A549 (cell line): ENCODE measurements at places on chromosomes 1 and 21.

DNA sequence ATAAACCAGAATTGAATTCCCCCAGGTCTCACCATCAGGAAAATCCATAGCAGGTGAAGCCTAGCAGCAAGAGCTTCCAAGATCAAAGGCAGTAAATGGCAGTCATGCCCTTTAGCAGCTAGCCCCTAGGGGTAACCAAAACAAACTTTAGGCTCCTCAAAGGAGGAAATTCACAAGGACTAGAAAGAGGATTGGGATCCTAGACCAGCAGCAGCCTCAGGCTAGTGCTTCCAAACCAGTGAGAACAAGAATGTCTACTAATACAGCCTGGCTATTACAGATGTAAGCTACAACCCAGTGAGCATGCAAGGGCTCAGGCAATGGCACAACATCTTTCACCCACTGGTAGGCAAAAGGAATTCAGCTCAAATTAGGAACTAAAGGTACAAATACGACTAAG, 11.1 kb upstream of the RIMKLA start:
- DNase-seq: no peak

DNA sequence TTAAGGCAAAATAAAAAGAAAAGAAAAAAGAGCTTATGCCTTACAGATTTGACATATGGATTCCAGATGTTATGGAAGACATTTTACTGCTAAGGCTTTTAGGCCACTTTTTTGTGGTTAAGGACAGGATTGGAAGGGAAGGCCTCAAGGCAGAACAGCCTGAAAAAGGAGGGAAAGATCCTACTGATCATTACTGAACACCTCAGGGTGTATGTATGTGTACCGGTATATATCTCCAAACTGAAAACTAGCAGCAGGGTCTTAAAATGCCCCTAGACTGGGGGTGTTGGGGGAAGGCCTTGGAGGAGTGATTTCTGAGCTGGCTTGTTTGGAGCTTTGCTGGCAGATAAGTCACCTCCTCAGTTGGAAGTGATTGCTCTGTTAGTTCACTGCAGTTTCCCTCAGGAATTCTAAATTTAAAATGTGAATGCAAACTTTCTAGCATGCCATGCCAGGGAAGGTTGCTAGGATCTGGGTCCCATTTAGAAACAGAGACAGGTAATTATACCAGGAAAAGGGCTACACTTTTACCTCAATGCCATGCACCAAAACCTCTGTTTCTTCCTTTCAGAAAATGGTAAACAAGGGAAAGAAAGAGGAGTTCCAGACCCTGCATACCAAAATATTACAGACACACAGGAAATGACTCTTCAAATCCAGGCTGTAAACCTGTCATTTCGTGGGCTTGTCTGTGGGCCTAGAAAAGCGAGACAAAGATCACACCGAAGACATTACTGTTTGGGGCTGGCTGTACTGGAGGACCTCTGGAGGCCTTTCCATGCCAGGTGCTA, 15.0 kb downstream of the C1orf52 start:
- DNase-seq: no peak

DNA sequence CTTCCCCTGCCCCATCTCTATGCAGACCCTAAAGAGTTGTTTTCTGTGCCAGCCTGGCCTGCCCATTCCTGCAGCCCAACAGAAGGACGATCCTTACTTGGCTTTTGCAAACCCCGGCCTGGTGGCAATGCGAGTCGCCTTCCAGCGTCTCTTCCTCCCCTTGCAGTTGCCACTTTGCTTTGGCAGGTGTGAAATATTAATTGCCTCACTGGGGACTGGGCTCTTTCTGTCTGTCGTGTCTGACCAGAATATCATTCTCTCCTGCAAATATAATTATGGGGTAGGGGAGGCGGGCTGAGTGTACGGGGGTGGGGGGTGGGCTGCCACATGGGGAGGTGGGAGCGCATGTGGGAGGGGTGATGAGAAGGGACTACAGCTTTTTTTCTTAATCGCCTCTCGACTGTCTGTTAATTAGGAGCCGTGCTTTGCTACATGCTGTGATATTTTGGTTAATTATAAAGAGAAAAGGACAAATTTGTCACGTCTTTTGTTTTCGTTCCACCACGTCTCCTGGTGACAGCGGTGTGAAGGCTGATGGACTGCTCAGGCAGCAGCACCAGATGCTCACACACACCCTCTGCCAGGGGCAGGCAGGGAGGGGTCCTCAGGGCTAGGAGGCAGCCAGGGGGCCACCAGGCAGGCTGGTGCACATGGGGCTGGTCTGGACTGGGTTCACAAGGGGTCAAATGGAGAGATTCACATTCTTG, 80.1 kb upstream of the CD34 start:
- no peak for DNase-seq

- peak; percentile 49 for DNase-seq
Measured at GRCh38 chr1:92924501-92924900, 36.8 kb downstream of the DIPK1A start.

DNA sequence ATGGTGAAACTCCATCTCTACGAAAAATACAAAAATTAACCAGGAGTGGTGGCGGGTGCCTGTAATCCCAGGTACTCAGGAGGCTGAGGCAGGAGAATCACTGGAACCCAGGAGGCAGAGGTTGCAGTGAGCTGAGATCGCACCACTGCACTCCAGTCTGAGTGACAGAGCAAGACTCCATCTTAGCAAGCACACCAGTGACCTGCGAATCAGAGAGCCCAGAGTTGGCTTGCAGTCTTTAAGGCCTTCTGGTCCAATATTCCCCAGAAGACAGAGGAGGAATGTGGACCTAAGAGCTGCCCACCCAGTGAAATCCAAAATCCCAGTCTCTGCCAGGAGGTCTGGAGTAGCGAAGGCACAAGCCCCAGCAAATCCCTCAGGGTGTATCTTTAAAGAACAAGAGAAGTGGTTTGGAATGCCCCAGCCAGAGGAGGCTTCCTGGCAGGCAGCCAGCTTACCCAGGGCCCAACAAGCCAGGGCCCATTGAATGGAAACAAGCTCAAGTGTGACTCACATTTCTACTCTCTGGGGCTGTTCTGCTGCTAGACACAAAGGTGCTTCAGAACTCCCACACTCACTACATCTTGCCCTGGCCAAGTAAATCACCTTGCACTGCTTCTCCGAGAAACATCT, 23.9 kb downstream of the GPR161 start:
- DNase-seq: no peak

DNA sequence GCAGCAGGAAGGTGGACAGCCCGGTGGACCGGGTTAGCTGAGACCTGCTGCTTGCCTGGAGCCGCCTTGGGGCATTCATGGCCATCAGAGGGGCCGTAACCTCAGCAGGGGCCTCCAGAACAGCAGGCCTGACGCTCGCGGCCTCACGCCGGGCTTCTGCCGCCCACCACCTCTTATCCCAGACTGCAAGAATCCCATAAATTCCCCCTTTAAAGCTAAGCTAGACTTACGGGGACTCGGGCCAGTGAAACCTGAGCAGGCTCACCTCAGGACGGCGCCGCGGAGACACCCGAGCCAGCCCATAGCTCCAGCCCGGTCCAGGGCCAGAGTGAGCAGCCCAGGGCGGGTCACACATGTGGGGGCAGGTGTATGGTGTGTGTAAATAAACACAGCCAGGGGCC, 132.3 kb downstream of the GLIS1 start:
- no peak for DNase-seq

DNA sequence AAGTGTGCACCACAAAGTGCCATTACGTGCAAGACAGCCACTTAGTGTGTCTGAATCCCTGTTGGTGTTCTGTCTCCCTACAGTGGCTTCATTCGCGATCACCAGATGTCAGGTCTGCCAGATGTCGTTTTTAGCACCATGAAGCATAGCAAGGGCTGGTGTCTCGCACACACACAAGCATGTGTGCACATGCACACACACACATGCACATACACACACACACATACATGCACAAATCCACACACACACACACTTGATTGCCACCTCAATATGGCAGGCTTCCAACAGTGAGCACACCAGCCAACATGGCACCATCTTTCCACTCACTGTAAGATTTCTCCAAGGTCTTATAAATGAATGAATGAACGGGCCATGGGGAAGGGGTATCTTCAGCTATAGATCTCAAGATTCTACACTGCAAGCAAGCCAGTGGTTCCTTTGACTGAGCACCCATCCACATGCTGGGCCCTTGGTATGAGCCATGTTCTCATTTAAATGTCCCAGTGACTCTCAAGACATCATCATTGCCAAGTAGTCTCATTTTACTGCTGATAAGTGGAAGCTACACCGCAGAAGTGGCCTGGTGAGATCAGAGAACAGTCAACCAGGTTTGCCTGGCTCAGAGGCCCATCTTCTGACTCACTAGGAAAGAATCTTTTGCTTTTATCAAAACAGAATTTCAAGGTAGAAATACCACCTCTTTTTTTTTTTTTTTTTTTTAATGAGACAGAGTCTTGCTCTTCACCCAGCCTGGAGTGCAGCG, 84.9 kb downstream of the SIM2 start:
- DNase-seq: peak; percentile 22

DNA sequence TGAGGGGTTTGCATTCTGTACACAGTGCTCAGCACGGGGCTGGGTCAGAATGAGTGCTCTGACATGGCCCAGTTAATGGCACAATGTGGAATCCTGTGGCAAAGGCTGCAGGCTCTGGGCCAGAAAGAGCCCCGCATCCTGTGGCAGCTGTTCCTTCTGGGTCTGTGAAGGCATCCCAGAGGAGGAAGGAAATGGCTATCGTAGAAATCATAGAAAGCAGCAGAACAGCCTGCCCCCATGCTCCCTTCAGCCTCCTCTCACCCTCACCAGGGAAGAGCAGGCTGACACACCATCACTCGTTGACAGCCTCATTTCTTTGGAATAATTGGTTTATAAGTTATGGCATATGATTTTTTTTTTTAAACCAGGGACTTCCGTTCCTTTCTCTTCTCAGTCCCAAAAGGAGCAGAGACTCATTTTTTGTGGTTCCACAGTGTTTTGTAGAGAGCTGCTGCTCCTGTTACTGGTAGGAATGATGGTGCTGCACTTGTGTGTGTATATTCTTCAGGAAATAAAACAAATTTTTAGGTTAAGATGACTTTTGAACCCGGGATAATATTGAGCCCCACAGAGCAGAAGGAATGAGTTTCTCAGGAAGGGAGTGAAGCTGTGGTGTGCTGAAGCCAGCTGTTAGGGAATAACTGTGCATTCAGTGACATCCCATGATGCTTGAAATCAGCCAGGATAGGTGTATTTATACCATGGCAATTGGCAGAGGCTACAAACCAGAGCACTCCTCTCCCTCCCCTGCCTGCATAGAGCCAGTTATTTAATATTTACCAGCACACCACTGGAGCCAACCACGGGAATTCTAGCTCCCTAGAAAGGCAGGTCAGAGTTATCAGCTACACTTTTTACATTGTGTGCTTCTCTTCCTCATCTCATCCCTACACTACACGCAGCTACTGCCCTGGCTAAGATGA, 32.0 kb downstream of the PLXNA2 start:
- no peak for DNase-seq

GRCh38 chr1:167106119-167106461, 12.2 kb downstream of the STYXL2 start:
- no peak for DNase-seq

GRCh38 chr1:19427087-19427781, 58.1 kb downstream of the CAPZB start:
- no peak for DNase-seq

GRCh38 chr21:36841866-36842265, 124.6 kb downstream of the HLCS start:
- DNase-seq: no peak

DNA sequence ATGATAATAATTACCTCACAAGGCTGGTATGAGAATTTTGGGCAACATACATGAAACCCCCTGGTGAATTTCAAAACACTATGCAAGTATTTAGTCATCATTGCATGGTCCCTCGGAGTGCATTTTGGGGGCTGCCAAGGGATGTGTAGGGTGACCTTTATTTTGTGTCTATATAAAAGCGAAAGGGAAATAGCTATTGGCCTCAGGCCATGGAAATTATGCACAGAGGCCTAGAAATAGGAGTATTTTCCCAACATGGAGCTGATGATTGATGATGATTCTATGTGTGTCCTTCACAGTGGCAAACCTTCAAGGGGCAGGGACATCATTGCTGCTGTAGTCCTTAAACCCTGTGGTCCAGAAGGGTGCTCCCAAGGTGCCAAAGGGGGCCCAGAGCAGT, 265.5 kb downstream of the ST6GALNAC3 start:
- no peak for DNase-seq

- DNase-seq: no peak
Measured at GRCh38 chr1:218480137-218480536, 135.0 kb downstream of the TGFB2 start.

GRCh38 chr1:101873672-101874071, 123.1 kb downstream of the OLFM3 start:
- DNase-seq: no peak

GRCh38 chr1:216466162-216466801, 43.0 kb upstream of the USH2A start:
- DNase-seq: no peak

GRCh38 chr1:101723415-101723814, 273.3 kb downstream of the OLFM3 start:
- DNase-seq: no peak

DNA sequence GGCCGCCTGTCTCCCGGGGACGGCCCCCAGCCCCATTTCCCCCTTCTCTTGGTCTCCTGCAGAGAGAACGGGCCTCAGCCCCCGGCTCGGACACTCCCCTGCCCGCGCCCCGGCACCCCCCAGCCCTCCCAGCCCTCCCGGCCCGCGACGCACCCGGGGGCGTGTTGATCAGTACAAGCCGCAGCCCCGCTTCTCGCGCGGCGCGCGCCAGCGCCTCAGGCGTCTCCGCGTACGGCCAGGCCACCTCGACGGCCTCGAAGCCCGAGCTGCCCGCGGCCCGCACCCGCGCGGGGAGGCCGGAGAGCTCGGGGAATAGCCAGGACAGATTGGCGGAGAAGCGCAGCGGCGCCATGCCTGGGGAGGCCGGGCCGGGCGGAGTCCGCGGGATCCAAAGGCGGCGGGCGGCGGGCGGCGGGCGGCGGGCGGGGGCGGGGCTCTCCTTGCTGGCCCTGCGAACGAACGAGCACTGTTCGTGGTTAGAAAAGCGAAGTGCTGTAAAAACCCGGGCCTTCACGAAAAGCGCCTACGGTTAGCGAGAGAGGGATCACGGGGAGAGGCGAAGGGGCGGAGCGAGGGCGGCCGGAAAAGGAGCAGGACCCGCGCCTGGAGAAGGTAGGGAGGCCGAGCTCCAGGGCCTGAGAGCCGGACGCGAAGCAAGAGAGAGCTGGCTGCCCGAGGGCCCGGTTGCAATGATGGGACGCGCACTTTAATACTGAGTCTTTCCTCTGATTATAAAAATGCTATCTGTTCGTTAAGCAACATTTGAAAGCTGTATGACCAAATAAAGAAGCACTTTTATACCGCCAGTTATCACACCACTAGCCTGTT, at the start of gene HYI:
Gene HYI (minus strand): TSS at position 490 of the 828 bp plus-strand sequence. CDS start 138 bp downstream, at position 352.
- peak; percentile 49 for DNase-seq
